ENCODE measurements at places on chromosomes 6 and 20. TPM values are rescaled to one million over a fixed set of nuclear protein-coding genes. Genes with fewer than 3 reads are reported as not detected.

RAET1L gene
- 3.3 TPM for total RNA-seq

- no peak for DNase-seq
- H3K4me1 ChIP-seq, result peaks cover 23% of the 10 kb centered on the region
- no peak overlapping the region for H3K27ac ChIP-seq
- H3K4me3 ChIP-seq, result no peak overlapping the region
- H3K36me3 ChIP-seq, result no peaks in the 10 kb centered on the region
Measured at GRCh38 chr6:69790629-69791028, 6.2 kb downstream of the LMBRD1 start.

DNA sequence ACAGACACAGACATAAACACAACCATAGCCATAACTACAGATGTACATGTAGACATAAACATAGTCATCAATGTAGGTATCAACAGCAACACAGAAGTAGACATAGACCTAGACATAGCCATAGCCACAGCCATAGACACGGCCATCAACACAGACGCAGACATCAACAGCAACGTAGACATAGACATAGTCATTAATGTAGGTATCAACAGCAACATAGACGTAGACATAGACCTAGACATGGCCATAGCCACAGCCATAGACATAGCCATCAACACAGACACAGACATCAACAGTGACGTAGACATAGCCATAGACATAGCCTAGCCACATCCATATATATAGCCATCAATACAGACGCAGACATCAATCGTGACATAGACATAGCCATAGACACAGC is 258.3 kb upstream of the FOXQ1 start:
- no peak overlapping the region for H3K4me3 ChIP-seq
- H3K36me3 ChIP-seq, result no peaks in the 10 kb centered on the region
- no peaks in the 10 kb centered on the region for H3K4me1 ChIP-seq
- DNase-seq, result no peak
- H3K27ac ChIP-seq, result no peak overlapping the region

DNA sequence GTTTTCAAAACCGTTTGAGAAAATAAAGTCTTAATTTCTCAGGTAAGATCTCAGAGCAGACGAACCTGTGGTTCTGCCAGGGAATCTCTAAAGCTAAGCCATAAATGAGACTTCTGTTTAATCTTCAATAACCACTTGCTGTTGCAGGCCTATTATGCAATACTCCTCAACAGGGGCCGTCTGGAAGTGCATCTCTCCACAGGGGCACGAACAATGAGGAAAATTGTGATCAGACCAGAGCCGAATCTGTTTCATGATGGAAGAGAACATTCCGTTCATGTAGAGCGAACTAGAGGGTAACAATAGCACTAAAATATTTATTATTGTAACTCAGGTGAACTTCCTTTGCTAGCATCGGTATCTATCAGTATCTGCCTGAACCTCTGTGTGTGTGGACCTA is 223.7 kb downstream of the ARHGAP18 start:
- no peak for DNase-seq
- no peak overlapping the region for H3K4me3 ChIP-seq
- no peaks in the 10 kb centered on the region for H3K36me3 ChIP-seq
- no peaks in the 10 kb centered on the region for H3K4me1 ChIP-seq

- peaks cover 16% of the 10 kb centered on the region for H3K27me3 ChIP-seq
- no peaks in the 10 kb centered on the region for H3K36me3 ChIP-seq
- no peaks in the 10 kb centered on the region for H3K4me1 ChIP-seq
- DNase-seq, result no peak
- no peak overlapping the region for H3K4me3 ChIP-seq
- no peak overlapping the region for H3K27ac ChIP-seq
Measured at GRCh38 chr6:84424956-84425355, 197.5 kb upstream of the CEP162 start.

DNA sequence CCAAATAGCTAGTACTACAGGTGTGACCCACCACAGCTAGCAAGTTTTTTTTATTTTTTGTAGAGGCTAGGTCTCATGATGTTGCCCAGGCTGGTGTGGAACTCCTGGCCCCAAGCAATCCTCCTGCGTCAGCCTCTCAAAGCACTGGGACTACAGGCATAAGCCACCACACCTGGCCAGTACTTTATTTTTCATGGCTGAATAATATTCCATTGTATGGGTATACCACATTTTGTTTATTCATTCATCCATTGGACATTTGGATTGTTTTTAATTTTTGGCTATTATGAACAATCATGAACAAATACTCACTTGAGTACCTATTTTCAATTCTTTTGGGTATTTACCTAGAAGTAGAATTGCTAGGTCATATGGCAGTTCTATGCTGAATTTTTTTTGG is 7.0 kb upstream of the NXT1 start:
- no peak for DNase-seq
- no peak overlapping the region for H3K27ac ChIP-seq
- H3K27me3 ChIP-seq, result no peaks in the 10 kb centered on the region
- H3K4me1 ChIP-seq, result no peaks in the 10 kb centered on the region
- H3K4me3 ChIP-seq, result no peak overlapping the region

- no peak overlapping the region for H3K27ac ChIP-seq
- no peaks in the 10 kb centered on the region for H3K4me1 ChIP-seq
- DNase-seq, result no peak
- H3K4me3 ChIP-seq, result no peak overlapping the region
- no peaks in the 10 kb centered on the region for H3K36me3 ChIP-seq
Measured at GRCh38 chr6:68628161-68628560, 6.9 kb upstream of the ADGRB3 start.

DNA sequence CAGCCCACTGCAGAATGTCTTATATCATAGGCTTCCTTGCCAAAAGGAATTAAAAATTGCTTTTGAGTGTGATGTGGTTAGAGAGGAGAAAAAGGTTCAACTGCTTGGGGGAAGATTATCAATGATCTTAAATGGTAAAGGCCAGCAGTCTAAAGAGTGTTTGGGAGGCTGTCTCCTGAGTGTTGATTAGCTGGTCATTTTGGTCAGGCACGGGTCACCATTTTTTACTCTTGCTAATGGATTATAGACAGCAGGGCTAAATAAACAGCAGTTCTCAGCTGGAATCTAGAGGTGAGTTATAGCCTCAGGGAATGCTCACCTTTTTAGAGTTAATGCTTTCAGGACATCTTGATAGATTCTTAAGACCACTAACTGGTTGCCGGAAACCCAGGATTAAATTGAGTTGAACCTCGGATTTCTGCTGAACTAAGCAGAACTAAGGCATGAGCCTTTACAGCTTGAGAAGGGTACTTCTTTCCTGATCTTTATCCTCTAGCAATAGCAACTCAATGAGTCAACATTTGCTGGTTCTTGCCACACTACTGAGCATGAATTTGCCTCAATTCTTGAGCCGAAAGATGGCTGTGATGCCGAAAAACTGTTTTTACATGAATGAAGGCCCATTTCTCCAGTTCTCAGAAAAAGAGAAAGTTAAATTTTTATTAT is 120.4 kb downstream of the LRRC1 start:
- peak; percentile 20 for DNase-seq
- no peaks in the 10 kb centered on the region for H3K27me3 ChIP-seq
- no peaks in the 10 kb centered on the region for H3K36me3 ChIP-seq

DNA sequence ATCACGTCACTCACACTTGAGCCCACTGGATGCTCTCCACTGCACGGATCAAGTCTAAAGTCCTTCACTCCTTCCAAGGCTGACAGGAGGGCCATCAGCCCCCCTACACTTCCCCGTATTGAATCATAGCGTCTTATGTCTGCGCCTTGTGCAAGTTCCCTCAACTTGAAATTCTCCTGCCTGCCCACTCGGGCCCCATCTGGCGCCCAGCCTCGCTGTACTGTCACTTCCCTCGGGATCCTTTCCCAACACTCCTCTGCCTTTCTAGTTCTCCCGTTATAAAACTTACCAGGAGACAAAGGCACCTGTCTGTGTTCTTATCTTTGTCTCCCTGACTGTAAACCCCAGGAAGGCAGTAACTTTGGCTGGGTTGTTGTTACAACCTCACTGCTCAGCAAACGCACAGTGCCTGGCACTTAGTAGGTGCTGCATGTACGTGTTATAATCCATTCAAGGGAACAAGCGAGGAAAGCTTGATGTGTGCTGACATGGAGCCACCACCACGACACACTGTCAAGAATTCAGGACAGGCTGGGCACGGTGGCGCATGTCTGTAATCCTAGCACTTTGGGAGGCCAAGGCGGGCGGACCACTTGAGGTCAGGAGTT is 33.8 kb upstream of the ZFAND3 start:
- no peaks in the 10 kb centered on the region for H3K27me3 ChIP-seq
- H3K36me3 ChIP-seq, result no peaks in the 10 kb centered on the region

DNA sequence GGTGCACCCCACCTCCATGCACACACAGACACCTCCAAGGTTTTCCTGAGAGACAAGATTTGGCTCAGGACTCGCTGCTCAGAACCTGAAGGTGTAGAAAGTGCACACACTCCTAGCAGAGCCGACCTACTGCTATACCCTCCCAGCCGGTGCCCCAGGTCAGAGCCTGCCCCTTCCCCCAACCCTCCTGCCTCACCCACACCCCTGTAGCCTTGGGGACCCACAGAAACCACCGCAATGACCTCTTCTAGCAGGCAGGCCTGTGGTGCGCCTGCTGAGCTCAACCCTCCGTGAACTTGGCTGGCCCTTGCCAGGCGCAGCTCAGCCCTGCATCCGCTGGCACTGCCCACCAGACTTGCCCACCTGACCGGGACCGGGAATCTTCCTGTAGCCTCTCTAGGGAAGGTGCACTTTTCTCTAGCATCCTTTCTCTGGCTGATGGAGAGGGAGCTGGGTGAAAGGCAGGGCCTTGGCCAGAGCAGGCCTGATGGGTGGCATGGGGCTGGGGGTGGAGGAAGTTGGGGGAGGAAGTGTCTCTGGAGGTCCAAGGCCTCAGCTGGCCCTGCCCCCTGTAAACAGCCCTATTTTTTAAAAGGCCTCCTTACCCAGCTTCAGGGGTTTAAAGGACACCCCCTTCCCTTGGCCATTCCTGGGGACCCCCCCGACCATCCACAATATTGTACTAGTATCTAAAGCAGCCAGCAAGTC is 36.9 kb upstream of the SLCO4A1 start:
- no peaks in the 10 kb centered on the region for H3K36me3 ChIP-seq
- H3K27ac ChIP-seq, result no peak overlapping the region
- no peak for DNase-seq
- H3K27me3 ChIP-seq, result no peaks in the 10 kb centered on the region
- H3K4me1 ChIP-seq, result peaks cover 7% of the 10 kb centered on the region

Measured in kidney (tissue), 22 donors.